OCI-LY7 (cell line): ENCODE measurements at places on chromosomes 6 and 20.

- DNase-seq = no peak
Observed at GRCh38 chr20:5871459-5872410, 78.6 kb downstream of the TRMT6 start.

DNA sequence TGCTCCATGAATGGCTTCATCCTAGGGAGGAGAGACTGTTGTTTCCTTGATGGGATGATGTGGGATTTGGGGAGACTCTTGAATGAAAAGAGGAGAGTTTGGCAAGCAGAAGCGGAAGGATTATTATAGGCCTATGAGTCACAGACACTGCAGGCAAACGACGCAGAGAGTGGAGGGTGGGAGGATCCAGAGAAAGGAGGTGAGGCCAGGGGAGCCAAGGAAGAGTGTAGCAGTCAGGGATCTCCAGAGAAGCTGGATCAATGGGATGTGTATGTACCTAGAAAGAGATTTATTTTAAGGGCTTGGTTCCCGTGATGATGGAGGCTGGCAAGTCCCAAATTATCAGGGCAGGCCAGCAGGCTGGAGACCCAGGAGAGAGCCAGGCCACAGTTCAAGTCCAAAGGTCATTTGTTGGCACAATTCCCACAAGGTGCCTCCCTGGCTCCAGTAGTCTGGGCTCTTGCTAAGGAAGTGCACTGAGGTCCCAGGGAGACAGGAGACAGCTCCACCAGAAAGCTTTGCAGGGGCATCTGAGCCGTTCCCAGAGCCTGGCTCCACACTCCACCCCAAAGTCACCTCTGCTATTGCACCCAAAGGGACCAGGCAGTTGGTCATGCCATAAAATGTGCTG, 76.0 kb downstream of the ADTRP start:
- DNase-seq = no peak

DNA sequence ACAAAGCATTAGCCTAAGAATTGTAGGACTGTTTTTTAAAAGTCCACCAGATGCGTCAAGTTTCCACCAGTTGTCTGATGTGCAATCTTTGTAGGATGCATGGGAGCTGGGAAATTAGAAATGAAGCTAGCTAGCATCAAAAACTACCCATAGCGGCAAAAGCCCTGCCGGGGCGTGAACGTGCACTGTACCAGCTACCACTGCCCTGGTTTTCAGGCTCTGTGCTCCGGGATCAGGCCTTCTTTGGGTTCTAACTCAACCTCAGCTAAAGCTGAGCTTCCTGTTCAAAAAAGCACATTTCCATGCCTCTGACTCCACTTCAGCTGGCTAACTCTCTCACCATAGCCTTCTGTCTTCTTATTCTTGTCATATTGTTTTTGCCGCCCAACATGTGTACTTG, 26.9 kb upstream of the FUCA2 start:
- no peak for DNase-seq

GRCh38 chr20:53503517-53503919, 90.1 kb downstream of the ZNF217 start:
- no peak for DNase-seq

- no peak for DNase-seq
Observed at GRCh38 chr6:570825-571224, 86.1 kb downstream of the HUS1B start.

DNA sequence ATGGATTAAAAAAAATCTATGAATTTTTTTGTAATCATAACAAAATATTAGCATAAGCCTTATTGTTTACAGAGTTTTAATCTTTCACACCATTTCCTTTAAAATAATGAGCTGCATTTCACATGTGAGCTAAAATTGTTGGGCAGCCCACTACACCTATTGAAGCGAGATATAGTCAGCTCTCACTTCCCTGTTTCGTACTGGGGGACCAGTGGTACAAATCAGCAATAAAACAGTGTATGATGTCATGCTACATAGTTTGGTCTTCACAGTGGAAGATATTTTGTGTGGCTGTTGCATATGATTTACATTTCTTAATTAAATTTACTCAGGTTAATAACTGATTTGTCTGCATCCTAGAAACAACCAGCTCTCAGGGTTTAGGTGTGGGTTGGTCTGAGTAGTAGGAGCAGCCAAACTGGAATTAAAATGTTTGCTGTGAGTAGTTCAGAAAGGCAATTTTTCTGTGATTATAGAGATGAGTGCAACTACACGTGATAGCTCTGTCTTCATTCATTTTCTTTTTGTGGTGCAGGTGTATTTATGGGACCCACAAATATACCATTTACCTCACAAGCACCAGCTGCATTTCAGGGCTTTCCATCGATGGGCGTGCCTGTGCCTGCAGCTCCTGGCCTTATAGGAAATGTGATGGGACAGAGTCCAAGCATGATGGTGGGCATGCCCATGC, 99.3 kb downstream of the B3GAT2 start:
- DNase-seq = peak; percentile 75
